Nephron progenitor cell (in vitro differentiated cells): ENCODE measurements at places on chromosomes 2 and 18.

DNA sequence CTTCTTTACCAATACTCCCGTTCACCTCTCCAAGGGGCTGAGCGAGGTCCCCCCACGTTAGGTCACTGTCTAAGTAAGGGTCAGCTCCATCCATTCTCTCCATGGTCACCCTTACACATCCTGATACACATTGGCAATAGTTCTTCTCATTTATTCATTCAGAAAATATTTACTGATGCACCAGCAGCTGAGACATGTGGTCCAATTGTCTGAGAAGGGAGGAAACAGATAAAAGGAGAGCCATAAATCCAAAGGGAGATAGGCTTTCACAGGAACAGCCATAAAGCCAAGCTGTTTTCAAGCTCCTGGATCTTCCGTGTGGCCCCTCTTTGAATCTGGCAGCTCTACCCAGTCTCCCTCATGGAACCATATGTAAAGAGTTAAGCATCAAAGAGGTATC is 121.2 kb downstream of the TXNL1 start:
- no peak for DNase-seq

DNA sequence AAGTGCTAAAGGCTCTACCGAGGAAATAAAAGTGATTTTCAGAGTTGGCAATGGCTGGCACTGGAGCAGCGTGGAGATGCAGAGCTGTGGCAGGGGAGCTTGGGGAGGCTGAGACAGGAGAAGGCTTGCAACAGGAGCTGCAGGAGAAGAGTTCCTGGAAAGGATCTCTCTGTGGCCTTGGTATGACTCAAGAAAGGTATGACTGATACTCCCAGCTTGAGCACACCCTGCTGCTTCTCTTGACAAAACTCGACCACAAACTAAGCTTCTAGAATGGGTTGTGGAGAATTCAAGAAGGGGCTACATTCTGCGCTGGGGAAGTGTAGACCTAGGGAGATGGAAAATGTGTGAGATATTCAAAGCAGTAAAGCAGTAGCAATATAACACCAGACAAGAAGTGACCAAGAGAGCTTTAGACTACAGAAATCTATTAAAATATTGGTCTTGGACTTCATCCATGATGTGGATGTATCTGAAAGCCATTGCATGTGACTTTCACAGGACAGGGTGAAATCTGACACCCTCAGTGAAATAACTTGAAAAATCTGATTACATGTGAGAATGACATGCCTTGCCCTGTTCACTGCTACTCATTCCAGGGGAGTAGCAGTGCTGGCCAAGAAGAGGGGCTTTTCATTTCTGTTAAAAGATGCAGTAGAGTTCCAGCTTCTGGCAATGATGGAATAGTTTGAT is 41.5 kb downstream of the SUCLG1 start:
- DNase-seq = no peak

- DNase-seq = no peak
These were observed 47.1 kb upstream of the FHL2 start for GRCh38 chr2:105445976-105446375.

DNA sequence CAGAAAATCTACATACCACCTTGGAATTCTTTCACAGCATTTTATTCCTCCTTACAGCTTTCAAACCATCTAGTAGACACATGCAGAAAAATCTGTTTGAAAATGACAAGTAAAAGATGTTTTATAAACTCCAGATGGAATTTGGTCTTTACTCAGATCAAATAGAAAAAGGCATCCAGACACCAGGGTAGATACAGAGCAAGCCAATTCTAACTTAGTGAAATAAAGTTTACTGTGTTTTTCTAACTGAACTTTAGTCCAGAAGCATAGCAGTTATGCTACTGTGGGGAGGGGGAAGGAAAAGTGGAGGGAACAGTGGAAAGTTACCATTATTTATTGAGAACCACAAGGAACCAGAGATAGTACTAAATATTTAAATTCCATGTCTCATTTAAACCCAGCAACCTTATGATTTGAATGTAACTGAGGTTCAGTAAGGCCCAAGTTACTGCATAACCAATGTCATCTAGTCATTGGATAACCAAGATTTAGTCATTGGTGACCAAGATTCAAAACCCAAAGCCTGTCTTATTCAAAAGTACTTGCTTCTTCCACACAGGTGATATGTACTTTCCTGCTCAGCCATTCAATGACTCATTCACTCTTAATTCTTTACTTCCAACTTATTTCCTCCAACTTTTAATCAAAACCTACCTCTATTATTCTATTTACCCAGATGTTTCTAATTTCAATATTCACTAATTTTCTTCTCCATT is 57.7 kb downstream of the RAD51AP2 start:
- no peak for DNase-seq

DNA sequence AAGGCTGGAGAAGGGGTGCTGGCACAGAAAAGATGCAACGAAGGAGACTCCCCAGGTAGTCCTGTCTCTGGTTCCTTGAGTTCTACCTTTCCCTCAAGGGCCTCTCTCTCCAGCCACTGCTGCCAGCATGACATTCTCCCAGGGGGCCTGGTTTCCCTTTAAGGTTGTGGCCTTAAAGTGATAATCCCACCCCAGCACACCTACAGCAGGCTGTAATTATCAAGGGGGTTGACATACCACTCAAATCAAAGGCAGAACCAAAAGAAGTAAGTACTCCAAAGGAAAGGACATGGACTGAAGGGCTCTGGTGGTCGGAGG is 127.4 kb upstream of the MSH6 start:
- DNase-seq = no peak

GRCh38 chr2:203786549-203787351 is 80.3 kb downstream of the CD28 start:
- DNase-seq = no peak

DNA sequence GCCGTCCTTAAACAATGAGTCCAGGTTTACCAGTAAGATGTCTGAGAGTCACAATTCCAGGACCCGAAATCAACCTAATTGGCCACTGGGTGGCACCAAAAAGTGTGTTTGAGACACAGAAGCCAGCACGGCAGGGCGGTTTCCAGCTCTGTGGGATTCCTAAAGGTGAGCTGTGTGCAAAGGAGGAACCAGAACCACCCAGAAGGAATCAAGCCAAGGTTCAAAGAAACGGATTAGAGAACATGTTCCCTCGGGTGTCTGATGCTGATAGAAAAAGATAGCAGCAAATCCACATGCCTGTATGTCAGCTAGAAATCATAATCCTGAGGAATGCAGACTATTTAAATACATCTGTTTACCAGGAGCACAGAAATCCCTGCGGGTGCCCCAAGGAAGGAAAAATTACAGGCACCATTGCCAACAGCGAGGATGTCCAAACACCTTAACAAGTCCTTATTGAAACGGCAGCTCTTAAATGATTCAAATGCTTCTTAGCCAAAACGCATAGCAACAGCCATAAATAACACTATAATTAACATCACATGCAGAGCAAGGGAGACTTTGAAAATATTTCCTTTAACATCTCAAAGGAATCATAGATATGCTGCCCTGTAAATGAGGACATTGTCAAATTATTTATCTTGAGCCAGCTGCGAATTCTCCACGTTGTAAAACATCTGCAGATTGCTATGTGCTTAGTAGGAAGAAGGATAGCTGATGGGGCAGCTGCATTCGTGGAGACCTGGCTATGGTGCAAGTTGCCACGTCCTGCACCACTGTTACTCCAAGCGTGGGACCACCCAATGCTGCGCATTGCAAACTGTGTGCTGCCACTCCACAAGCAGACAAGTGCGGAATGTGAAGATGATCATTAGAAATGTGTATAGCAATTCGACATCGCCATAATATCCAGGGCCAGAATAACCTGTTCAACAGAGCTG is 318.7 kb upstream of the NCKAP5 start:
- DNase-seq = peak; percentile 65

DNA sequence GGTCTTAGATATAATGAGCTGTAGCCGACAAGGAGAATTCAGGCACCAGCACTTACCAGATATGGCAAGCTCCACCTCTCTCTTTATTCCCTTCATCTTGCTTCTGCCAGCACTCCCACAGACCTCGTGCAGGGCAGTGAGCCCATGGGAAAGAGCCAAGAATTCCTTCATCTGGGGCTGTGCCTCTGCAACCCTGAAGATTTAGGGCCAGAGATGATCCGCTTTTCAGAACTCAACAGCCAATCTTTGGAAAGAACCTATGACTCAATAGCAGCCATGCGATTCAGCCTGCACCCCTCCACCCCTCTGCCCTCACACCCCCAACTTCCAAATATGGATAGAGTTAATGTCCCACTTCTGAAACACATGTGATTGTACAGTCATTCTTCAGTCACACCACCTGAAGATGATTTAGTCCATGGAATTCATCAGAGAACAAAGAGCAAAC is 533.7 kb upstream of the TNP1 start:
- no peak for DNase-seq

- DNase-seq = no peak
These were observed 51.1 kb downstream of the TGOLN2 start for GRCh38 chr2:85276571-85277118.

- DNase-seq = no peak
These were observed 89.6 kb upstream of the SETBP1 start for GRCh38 chr18:44590956-44591670.

- DNase-seq = peak; percentile 29
These were observed 2.1 kb downstream of the FZD5 start for GRCh38 chr2:207767461-207768167.

GRCh38 chr18:35864916-35865315 is 107.6 kb upstream of the RMP24 start:
- DNase-seq = no peak
